ENCODE measurements at places on chromosomes 11 and 22.
A peak's percentile ranks its signal among the peaks of the same experiment; 100 is the strongest.

GRCh38 chr22:22888571-22889353, 1.1 kb downstream of the IGLL5 start:
- DNase-seq = no peak

GRCh38 chr11:10385696-10386095, 69.4 kb upstream of the AMPD3 start:
- DNase-seq = no peak

- DNase-seq = no peak
Observed at GRCh38 chr11:68403831-68404230, 56.7 kb upstream of the PPP6R3 start.

DNA sequence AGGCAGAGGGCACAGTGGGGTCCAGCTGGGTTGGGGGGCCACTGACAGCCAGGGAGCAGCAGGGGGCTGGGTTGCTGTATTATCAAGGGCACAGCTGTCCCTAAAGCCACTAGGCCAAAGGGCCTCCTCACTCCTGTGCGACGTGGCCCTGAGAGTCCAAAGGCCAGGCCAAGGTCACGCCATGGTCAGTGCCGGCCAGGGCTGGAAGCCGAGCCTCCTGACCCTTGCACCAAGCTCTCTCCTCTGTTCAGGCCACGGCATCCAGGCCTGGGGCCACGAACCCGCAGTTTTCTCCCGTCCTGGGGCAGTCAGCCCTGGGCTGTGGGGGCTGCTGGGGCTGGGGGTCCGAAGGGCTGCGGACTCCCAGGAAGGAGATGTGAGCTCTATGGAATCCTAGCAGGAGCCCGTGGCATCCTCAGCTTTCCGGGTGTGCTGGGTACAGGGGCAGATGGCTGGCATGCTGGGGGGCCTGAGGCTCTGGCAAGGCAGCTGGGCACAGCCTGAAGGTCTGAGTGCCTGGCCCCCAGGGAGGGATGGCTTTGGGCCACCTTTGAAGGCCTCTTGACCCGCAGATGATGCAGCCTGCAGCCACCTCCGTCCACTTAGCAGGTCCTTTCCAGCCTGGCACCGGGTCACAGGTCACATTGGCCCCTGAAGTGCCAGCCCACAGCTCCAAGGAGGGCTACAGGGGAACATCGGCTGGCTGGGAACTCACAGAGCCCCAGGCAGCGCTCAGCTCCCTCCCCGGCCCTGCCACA, 17.3 kb upstream of the PPARA start:
- no peak for DNase-seq

- DNase-seq = no peak
Observed at GRCh38 chr11:86464509-86465221, 90.0 kb downstream of the CCDC81 start.

DNA sequence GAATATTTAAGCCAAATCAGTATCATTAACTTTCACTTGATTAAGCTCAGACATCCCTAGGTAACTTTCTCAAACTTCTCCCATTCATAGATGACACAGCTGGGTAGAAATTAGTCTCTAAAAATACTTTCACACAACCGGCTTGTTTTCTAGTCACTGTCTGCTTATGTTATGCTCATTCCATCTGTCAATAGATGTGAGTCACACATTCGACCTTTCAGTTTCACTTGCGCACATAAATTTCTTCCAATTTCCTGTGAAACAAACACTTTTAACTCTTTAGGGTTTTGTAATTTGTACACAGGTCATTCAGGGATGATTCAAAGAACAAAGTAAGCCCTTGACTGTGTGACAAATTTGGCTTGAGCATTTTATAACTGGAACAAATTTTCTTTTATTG, 723.0 kb downstream of the KCNA4 start:
- DNase-seq = no peak

- DNase-seq = no peak
Observed at GRCh38 chr22:20568502-20569058, 61.2 kb downstream of the MED15 start.

DNA sequence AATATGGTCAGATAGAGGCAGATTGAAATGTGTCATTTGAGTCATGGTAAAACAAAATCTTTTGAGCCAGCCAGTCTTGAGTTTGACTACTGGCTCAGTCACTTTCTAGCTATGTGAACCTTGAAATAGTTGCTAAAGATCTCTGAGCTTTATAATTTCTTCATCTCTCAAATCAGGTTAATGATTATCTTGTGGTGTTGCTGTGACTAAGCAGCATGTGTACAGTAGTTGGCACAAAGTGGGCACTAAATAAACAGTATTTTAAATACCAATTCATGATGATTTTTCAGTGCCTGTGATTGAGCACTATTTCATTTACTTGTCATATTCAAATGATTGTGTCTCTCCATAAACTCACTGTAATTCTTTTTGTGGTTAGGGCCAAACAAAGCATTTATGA, 70.8 kb downstream of the RAB38 start:
- no peak for DNase-seq

GRCh38 chr11:103202048-103202651, 92.9 kb downstream of the DYNC2H1 start:
- DNase-seq = peak; percentile 5

- DNase-seq = no peak
Observed at GRCh38 chr22:46688949-46689348, 49.1 kb downstream of the CERK start.

DNA sequence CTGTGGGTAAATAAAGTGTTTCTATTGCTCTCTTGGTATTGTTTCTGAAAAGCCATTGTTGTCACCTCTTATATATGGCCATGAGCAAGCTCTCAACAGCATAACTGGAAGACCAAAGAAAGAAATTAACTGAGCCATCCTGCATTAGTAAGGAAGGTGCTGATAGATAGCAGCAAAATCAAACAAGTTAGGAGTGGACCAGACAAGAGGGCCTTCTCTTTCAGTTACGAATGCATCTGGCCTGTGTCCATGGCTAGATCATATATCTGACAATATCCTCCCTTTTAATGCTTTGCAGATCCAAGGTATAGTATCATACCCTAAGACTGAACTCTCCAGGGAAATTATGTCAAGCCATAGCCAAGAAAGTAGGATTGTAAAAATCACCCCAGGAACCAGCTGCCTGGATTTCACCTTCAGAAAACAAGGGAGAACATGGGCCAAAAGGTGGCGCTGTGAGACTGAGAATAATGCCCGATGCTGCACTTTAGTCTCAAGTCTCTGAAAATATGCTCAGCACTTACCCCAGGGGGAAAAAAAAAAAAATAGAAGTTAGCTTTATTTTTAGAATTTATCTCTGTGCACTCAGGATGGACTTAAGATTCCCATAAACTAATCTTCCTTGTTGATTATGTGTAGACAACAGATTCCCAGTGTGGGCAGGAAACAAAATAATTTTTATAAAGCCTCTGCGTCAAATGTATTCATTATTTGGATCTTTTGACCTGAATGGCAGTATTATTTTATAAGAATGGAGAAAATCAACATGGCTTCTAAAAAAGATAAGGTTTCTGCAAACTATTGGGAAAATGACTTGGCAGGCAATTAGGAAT, 415.1 kb downstream of the ETS1 start:
- peak; percentile 58 for DNase-seq

DNA sequence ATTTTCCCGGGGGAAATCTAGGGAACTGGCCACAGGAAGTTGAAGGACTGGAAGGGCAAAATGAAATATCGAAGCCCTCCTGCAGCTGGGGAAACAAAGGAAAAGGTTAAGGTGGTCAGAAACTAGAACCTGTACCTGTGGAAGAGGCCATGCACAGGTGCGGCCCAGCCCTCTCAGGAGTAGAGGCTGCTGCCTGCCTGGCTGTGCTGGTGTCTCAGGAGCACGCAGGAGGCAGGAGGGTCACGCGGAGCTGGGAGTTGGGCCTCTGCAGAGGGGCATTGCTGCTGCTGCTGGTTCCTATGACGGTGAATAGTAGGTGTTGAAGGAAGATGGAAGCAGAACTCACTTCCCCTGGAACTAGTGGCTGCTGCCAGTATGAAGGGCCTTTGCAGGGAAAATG, 425.7 kb downstream of the NTM start:
- DNase-seq = no peak

DNA sequence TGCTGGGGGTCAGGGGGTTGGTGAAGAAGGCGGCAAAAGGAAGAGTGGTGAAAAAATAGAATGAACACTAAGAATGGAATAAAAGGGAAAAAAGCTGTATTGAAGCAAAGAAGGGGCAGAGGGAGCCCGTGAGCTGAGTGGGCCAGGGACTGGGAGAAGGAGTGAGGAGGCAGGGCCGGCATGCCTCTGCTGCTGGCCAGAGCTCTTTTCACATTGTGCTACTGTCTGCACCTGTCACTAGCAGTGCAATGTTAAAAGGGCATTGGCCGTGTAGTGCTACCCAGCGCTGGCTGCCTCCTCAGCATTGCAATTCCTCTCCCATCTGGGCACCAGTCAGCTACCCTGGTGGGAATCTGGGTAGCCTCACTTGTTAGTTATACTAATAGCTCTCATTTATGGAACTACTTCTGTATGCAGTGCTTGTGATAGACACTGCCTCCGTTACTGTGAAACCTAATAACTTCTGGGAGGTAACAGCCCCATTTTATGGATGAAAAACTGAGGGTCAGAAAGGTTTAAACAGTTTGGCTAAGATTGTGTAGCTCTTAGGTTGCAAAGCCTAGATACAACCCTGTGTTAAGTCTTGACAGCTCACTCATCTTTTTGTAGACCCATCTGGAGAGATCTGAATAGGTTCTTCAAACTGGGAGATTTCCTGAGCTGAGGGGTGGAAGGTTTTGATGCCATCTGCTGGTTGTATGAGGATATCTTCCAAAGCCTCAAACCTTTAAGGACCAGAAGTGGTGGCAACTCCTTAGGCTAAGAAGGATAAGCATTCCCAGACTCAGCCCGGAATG, 8.5 kb downstream of the YPEL4 start:
- no peak for DNase-seq

GRCh38 chr22:49765091-49765771, 62.4 kb downstream of the BRD1 start:
- DNase-seq = no peak

GRCh38 chr22:22655452-22656290, 11.3 kb downstream of the GGTLC2 start:
- DNase-seq = no peak

DNA sequence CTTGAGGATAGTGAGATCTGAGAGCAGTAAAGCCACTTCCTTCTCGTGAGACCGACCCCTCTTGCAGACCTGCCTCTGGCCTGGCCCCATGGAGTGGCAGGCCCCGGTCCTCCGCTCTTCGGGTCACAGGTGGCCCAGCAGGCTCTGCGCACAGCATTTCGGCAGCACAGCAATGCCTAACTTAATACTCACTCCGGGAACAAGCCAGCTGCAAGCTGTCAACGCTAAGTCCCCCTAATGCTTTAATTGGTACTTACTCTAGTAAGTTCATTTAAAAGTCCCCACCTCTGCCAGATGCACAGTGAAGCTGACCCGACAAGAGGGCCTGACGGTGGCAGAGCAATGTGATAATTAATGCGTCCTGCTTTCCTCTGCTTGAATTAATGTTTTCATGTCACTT, 349.3 kb upstream of the B3GAT1 start:
- no peak for DNase-seq

- DNase-seq = no peak
Observed at GRCh38 chr11:19526119-19526518, 186.5 kb upstream of the NAV2 start.

DNA sequence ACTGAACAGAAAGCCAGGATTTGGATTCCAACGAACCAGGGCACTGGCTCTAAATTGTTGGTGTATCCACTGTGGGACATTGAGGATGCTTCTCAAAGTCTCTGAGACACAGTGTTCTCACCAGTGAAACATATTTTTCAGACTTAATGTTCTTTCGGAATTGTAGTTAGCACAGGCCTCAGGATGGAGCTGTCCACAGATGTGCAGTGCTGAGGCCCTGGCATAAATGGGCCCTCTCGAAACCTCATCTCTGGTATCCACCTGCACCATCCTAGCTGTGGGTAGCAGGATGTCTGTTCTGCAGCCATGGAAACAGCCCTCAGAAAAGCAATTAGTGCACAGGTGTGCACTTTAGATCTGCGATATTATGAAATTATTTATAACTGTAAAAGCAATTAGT, 656.8 kb downstream of the TBC1D22A start:
- DNase-seq = no peak

- DNase-seq = no peak
Observed at GRCh38 chr11:121132211-121132976, 31.4 kb downstream of the TECTA start.

DNA sequence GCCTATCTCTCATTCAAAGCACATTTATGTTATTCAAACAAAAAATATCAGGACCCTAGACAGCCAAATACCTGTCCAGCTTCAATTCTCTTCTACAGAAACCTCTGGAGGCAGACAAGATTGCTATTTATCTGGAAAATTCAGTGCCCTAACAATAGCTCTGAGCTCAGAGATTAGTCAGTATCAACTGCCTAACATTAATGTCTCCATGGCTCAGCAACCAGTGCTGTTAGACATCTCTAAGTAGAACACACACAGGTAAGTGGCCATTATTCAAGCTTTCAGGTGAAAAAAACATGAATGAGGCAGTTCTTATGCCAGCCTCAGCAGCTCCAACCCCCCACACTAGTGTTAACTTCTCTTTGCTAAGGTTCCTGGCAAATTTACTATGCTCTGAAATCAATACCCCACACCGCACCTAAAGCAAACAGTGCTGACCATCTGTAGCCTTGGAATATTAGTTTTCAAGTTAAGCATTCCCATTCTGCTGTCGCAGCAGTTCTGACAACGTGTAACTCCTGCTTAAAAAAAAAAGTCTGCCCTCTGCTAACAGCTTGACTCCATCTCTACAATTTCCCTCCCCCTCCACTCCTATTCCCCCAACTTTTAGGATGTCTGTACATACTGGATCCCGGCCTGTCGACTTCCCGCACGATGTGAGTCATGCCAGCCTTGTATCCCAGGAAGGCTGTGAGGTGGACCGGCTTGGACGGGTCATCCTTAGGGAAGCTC, 1.5 kb downstream of the RPL3 start:
- DNase-seq = no peak

- DNase-seq = no peak
Observed at GRCh38 chr11:10441652-10442503, 13.2 kb upstream of the AMPD3 start.

GRCh38 chr11:17952487-17952886, 60.4 kb downstream of the SERGEF start:
- DNase-seq = no peak

- DNase-seq = no peak
Observed at GRCh38 chr22:45482169-45482568, 20.5 kb upstream of the FBLN1 start.

GRCh38 chr11:2931771-2932738, 2.8 kb upstream of the PHLDA2 start:
- DNase-seq = no peak

DNA sequence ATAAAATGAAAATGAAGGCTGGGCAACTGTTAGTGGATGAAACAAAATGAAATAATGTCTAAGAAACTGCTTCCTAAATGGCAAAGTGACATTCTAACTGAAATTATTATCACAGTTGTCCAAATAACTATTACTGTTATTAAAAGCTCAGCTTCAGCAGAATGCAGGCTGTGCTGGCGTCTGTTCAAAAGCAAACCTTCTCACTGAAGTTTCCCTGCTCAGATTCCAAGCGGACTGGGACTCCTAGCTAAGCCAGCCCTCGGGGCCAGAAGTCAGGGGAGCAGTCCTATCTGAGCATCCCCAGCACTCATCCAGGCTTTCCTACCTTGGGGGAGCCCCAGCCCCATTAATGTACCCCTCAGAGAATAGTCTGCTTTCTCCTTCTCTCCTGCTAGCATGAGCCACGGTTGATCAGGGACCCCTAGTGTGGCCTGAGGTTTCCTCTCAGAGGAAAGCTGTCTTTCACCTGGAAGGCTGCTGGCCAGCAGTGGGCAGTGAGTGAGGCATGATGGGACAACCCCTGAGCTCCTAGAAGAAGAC, 1167.3 kb downstream of the TBC1D22A start:
- DNase-seq = no peak

GRCh38 chr11:96752221-96752620, 362.4 kb downstream of the JRKL start:
- DNase-seq = no peak

Measured in iPS DF 6.9 (cell line).